ENCODE measurements at places on chromosomes 4 and X.

DNA sequence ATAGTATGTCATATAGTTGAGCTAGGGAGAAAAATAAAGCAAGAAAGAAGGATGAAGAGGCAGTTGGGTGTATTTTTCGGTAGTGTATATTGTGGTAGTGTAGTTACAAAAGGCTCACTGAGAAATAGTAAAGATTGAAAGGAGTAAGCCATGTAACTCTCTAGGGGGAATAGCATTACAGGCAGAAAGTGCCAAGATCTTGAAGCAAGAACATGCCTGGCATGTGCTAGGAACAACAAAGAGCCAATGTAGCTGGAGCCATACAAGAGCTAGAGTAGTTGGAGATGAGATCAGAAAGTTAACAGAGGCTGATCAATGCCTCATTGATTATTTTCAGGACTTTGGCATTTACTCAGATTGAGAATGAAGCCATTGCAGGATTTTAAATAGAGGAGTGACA lies 3.0 kb downstream of the ABCE1 start:
- no peak for DNase-seq

- DNase-seq: peak; percentile 45
These were observed 8.5 kb downstream of the NKX3-2 start for GRCh38 chr4:13535708-13536361.

GRCh38 chr4:83207497-83208101 lies 77.0 kb downstream of the COQ2 start:
- no peak for DNase-seq

GRCh38 chrX:56798866-56799758 lies 70.1 kb downstream of the NBDY start:
- no peak for DNase-seq

GRCh38 chr4:148444296-148445070 lies 2.3 kb upstream of the NR3C2 start:
- DNase-seq: peak; percentile 27

DNA sequence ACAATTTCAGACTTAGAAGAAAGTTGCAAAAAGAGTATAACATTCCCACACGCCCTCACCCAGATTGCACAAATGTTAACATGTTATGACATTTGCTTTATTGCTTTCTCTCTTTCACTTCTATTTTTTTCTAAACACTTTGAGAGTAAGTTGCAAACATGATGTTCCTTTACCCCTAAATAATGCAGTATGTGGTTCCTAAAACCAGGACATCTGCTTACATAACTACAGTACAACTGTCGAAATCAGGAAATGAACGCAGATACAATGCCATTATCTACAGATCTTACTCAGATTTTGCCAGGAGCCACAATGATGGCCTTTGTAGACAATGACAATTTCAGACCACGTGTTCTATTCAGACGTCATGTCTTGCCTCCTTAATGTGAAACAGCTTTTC lies 22.4 kb downstream of the SH3TC1 start:
- no peak for DNase-seq
